ENCODE measurements at places on chromosomes 3 and 15. TPM values are rescaled to one million over a fixed set of nuclear protein-coding genes. Genes with fewer than 3 reads are reported as not detected.

CA12 gene
- not detected for total RNA-seq

POC1A gene
- 31.7 TPM for total RNA-seq

EXD1 gene
- total RNA-seq = not detected

BNC1 gene
- not detected for total RNA-seq

CYP1A2 gene
- not detected for total RNA-seq

GOLGA6C gene
- total RNA-seq = not detected

RNF168 gene
- 39.3 TPM for total RNA-seq

SNTN gene
- total RNA-seq = not detected

SLC12A1 gene
- not detected for total RNA-seq

All from activated CD8-positive, alpha-beta T cell treated with anti-CD3 and anti-CD28 coated beads, Interleukin-2, amount 10 ng/mL, durations not matched to agents 7 days and 5 days (primary cell).